SK-N-SH (cell line): ENCODE measurements at places on chromosomes 7 and 10. TPM values are rescaled to one million over a fixed set of nuclear protein-coding genes. Genes with fewer than 3 reads are reported as not detected.

The CUEDC2 gene
- 130 and 162 TPM in 2 replicates for polyA plus RNA-seq

The ZMIZ1 gene
- polyA plus RNA-seq, result 6.6 and 23.5 TPM in 2 replicates

- H3K4me1 ChIP-seq, result no peaks in the 10 kb centered on the region
- H3K36me3 ChIP-seq, result no peaks in the 10 kb centered on the region
- no peaks in the 10 kb centered on the region for H3K27me3 ChIP-seq
Measured at GRCh38 chr10:88672041-88672440, 7.8 kb downstream of the LIPF start.

- no peaks in the 10 kb centered on the region for H3K27me3 ChIP-seq
- DNase-seq, result no peak
- H3K36me3 ChIP-seq, result no peaks in the 10 kb centered on the region
- H3K27ac ChIP-seq, result no peak overlapping the region
Measured at GRCh38 chr10:26085549-26085948, 131.0 kb upstream of the GAD2 start.

DNA sequence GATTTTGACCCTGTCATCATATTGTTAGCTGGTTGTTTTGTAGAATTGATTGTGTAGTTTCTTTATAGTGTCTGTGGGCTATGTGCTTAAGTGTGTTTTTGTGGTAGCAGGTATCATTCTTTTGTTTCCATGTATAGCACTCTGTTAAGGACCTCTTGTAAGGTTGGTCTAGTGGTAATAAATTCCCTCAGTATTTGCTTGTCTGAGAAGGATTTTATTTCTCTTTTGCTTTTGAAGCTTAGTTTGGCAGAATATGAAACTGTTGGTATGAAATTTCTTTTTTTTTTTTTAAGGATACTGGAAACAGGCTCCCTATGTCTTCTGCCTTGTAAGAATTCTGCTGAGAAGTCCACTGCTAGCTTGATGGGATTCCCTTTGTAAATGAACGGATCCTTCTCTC lies 1073.4 kb downstream of the LRMDA start:
- H3K4me3 ChIP-seq, result no peak overlapping the region
- DNase-seq, result no peak
- no peaks in the 10 kb centered on the region for H3K27me3 ChIP-seq
- no peak overlapping the region for H3K27ac ChIP-seq

- DNase-seq, result no peak
- no peak overlapping the region for H3K4me3 ChIP-seq
- H3K27ac ChIP-seq, result no peak overlapping the region
Measured at GRCh38 chr10:73877533-73878160, 3.3 kb upstream of the CAMK2G start.

DNA sequence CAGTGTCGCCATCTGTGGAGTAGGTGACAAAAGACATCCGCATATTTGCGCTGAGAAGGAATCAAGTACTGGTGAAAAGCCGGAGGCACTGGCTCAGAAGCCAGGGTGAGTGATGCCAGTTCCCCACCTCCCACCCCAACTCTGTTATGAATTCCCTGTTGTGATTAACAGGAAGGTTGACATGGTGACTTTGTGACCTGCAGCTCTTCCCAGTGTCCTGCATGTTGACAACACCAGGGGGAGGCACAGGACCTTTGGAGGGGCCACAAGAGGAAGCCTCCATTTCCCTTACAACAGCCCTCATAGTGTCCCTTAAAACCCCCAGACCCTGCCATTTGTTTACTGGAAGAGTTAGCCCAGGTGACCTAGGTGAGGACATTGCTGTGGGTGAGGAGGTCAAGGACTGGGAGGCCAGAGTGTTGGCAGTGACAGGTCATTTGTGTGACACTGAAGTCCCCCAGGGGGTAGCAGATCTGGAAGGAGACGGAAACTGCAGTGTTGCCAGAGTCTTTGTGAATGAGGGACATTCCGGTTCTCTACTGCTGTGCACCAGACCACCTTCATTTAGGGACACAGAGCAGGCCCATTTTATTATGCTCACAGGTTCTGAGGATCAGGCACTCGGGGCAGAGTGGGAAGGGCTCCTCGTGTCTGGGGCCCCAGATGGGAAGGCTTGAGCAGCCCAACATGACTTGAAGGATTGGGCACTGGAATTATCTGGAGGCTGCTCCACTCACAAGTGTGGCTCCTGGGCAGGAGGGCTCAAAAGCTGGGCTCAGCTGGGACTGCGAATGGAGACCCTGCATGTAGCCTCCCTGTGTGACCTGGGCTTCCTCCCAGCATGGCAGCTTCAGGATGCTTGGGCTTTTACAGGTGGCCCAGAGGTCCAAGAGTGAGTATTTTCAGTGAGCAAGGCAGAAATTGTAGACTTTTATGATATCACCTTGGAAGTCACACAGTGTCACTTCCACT lies 13.0 kb upstream of the ANTXRL start:
- H3K27me3 ChIP-seq, result no peaks in the 10 kb centered on the region
- H3K27ac ChIP-seq, result no peak overlapping the region
- H3K4me3 ChIP-seq, result no peak overlapping the region
- DNase-seq, result no peak
- no peaks in the 10 kb centered on the region for H3K36me3 ChIP-seq

GRCh38 chr10:126336801-126337200 lies 51.5 kb downstream of the ADAM12 start:
- no peak overlapping the region for H3K27ac ChIP-seq
- H3K4me3 ChIP-seq, result no peak overlapping the region
- no peak for DNase-seq
- no peaks in the 10 kb centered on the region for H3K4me1 ChIP-seq

GRCh38 chr7:2553108-2553507 lies 2.2 kb downstream of the BRAT1 start:
- H3K27ac ChIP-seq, result no peak overlapping the region
- peaks cover 10% of the 10 kb centered on the region; the same call in 1 of the 2 replicates for H3K4me1 ChIP-seq
- H3K4me3 ChIP-seq, result no peak overlapping the region
- no peak for DNase-seq
